HL-60 (cell line): ENCODE measurements at places on chromosomes 6 and 20.

DNA sequence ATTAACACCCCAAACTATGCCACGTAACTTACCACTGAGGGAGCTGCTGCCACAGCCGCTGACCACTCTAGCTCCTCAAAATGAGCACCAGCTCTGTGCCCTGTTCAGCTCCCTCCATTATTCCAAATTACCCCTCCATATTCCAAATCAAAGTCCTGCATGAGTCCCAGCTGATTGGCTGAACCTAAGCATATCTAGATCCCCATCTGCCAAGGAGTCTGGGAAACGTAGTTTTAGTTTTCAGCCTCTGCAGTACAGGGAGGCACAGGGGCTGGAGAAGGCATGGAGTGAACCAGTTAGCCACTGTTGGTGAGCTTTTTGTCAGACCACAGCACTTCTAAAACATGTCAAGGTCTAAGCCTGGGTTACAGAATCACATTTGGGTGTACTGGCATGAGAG, 15.9 kb downstream of the UNC5CL start:
- no peak for DNase-seq

DNA sequence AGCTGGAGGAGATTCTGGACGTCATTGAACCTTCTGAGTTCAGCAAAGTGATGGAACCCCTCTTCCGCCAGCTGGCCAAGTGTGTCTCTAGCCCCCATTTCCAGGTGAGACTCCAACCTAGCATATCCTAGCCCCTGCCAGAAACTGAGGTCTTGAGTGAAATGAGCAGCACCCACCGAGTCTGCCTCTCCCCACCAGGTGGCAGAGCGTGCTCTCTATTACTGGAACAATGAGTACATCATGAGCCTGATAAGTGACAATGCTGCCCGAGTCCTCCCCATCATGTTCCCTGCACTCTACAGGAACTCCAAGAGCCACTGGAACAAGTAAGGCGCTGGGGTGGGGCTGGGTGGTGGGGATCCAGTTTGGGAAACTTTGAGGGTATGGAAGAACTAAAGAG, 4.6 kb downstream of the MEA1 start:
- DNase-seq, result no peak

DNA sequence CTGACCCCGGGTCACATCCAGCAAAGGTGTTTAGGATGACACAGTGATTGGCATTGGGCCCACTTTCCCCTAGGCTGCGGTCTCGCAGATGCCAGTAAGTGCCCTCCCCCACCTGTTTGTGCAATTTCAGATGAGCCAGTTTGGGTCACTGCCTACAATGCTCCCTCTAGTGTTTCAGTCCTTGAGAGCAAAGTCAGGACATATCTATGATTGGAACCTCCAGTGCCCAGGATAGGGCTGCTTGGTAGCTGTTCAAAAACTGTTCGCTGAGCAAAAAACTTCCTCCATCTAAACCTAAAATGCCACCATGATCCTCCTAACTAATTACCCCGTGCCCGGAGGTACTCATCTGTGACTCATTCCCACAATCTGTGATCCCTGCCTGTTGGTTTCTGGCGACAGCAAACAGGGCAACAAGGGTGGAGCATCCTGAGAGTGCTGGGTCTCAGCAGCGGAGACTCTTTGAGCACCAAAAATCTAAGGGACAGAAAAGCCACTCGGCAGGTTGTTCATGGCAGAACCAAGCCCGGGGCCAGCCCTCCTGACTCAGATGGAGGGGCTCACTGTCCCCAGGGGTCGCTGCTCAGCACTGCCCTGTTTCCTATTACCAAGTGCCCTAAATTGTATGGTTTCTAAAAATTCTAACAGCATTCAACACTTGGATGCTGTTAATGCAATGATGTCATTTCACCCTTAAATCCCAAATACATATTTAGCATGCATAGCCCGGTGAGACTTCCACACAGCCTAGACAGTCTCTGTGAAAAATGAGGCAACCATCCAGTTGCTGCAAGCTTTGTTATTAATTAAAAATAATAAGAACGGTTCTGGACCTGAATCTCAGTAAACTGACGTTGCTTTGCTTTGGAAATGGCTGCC, 5.0 kb downstream of the VSX1 start:
- DNase-seq, result peak; percentile 70

- DNase-seq, result no peak
Measured at GRCh38 chr6:137160763-137161162, 12.7 kb downstream of the IL22RA2 start.

DNA sequence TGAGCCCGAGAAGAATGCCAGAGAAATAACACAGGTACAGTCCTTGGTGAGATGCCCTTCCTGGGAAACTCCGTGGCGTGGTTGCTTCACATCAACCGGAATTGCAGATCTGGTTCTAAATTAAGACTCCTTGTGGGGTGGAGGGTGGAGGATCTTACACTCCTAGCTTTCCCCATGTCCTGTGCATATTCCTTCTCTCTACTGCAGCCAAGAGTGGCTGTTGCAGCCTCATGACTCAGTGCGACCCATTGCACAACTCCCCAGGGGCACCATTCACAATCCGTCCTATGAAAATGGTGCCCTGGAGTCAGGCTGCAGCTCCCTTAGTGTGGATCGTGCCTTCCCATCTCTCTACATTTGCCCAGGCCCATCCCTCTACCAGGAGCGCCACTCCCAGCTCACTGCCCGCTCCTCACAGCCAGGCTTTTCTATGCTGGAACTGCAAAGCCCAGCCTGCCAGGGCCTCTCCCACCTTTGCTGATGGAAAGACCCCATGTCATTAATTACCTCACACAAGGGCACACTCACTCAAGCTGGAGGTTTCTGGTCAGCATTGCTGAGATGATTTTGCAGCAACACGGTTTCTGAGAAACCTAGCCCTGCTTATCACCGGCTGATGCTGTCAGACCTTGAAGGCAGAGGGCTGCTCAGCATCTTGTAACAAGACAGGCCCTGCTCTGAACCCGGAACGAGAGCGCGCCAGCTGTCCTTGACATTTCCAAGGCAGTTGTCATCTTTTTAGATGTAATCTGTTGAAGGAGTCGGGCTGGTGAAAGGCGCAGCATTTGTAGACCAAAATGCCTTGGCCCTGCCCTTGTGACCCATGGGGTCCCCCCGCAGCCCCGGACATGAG, 39.7 kb downstream of the SIRPA start:
- peak; percentile 74 for DNase-seq

- peak; percentile 60 for DNase-seq
Measured at GRCh38 chr6:45822246-45822812, 193.3 kb downstream of the CLIC5 start.

DNA sequence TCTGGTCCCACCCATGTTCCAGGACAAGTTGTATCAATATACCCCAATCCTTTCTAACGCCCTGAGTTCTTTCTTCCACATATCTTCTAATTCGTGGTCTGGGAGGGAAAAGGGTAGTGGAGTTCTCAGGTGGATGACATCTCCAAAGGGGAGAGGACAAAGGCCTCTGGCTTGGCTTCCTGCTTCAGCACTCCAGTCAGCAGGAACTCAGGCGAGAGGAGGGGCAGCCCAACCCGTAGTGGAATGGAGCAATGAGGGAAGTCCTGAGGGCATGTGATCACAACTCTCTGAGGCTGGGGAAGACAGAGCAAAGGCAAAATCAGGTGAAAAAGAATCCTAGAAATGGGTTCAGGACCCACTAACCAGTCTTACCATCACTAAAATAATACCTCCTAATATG, 9.6 kb upstream of the NRM start:
- DNase-seq, result peak; percentile 52

DNA sequence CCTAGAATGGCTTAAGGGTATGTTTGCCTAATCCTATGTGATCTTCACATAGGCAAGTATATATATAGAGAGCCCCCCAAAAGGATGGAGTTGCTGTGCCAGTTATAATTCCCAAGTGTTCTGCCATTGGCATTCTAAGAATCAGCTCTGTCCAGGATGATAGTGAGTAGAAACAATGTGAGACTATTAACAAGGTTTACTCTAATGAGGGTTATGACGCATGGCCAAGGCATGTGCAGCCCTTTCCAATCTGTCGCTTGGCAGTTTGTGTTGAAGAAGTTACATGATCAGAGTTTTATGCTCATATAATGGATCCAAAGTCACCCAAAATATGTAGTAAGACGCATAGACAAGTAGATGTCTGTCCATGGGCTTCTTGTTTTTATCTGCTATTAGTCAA, 33.6 kb downstream of the VGLL2 start:
- no peak for DNase-seq

DNA sequence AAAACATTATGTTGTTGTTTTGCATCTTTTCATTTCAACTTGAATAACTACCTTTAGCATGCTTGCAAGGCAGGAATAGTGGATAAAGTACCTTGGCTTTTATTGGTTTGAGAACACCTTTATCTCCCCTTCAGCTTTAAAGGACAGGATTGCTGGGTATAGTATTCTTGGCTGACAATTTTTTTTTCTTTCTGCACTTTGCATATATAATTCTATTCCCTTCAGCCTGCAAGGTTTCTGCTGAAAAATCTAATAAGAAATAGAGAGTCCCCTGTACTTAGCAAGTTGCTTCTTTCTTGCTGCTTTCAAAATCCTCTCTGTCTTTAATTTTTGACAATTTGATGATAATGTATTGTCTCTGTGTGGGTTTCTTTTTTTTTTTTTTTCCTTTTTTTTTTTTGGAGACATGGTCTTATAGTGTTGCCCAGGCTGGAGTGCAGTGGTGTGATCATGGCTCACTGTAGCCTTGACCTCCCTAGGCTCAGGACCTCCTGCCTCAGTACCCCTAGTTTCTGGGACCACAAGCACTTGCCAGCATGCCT, 47.1 kb downstream of the SMAP1 start:
- DNase-seq, result no peak

DNA sequence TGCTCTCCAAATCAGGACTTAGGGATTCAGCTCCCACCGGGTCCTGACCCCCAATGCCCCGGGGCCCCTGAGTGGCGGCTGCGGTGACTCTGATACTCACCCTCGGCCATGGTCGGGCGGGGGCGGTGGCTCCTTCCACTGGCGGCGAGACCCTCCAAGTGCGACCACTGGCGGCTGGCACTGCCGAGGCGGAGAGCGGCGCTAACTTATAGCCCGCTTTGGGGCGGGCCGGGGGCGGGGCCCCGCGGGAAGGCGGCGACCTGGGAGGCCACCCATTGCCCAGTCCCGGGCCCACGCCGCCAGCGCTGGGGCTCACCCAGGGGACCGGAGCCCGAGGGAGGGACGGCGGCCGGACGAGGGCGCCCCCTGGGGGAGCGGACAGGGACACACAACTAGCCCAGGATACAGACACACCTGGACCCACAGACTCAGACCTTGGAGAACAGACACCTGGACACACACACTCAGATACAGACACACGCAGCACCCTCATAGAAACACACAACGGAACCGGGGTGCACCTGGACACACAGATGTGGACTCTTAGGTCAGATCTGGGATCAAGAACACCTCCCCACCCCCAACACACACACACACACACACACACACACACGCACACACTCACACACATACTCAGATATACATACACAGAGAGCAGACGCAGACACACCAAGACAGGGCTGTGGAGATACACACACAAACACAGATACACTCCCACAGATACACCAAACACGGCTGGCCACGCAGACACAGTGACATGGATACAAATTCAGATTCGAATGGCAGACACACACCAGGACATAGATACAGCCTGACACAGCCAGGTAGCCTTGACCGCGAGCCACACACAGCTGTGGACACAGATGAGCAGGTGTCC, at the start of gene TGM2:
Gene TGM2 (minus strand): TSS at position 182 of the 877 bp plus-strand sequence. CDS start 72 bp downstream, at position 110.
- DNase-seq, result peak; percentile 60

DNA sequence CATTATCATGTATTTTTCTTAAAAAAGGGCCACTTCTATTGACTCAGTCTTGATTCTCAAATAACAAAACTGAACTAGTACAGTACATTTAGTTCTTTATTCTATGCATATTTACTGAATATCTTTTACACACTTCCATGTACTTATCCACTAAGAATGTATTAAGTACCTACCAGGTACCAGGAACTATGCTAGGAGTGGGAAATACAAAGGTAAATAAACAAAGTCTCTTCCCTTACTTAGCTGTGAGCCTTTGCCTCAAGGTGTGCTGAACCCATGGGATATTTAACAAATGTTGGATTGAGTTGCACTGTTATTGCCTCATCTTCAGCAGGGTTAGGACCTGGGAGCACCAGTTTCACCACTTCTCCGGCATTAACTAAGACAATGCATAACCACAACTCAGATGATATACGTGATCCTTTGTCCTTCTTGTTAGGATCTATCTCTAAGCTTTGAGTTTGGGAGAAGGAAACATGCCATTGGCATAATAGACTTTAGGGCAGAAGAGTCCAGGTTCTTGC, 533.9 kb downstream of the TFAP2B start:
- no peak for DNase-seq

GRCh38 chr6:26592649-26593048, 4.1 kb upstream of the ABT1 start:
- no peak for DNase-seq

GRCh38 chr20:47290008-47290407, 66.5 kb downstream of the ZMYND8 start:
- DNase-seq, result no peak

DNA sequence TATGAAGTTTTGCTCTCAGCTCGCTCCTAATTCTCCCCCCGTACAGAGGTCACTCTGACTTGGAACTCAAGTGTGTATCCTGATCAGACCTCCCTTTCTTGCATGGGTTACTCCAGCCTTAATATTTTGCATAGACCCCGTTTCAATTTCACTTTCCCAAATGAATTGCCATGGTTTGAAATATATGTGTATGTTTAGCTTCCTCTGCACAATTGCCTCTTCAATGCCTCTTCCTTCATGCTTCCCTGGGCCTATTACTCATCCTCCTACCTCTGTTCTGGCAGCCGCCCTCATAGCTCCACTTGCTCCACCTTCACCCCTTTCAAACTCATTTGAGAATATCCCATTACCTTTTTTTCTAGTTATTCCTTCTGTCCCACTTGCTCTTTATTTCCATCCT, 90.0 kb upstream of the SAMD5 start:
- DNase-seq, result no peak

GRCh38 chr20:52484438-52484837, 292.9 kb upstream of the ZFP64 start:
- DNase-seq, result no peak

GRCh38 chr20:12946789-12947188, 62.0 kb upstream of the SPTLC3 start:
- DNase-seq, result no peak

DNA sequence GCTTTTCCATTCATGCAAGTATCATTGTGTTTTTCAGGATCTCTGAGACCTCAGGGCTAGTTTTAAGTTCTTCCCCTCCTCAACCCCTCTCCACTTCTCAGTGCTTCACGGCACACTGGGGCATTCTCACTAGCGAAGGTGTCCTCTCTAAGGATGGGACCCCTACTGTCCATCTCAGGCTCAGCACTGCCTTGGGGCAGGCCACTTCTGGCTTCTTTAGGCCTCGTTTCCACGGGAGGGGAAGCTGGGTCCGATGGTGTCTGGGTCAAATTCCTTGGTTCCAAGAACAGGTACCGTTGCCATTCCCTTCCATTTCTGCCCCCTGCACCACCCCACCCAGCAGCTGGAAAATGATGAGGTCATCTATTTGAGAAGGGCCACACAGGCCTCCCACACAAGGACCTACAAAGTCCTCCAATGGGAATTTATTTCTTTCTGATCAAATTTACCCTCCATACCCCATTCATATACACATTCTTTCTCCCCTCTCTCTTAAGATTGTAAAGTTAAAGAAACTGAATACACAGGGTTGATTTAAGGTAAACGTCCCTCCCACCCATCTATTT, 17.2 kb downstream of the GNAS start:
- no peak for DNase-seq
